ENCODE measurements at places on chromosomes 11 and 22. TPM values are rescaled to one million over a fixed set of nuclear protein-coding genes. Genes with fewer than 3 reads are reported as not detected.

PDGFD gene
- 37.6 TPM for total RNA-seq

DNA sequence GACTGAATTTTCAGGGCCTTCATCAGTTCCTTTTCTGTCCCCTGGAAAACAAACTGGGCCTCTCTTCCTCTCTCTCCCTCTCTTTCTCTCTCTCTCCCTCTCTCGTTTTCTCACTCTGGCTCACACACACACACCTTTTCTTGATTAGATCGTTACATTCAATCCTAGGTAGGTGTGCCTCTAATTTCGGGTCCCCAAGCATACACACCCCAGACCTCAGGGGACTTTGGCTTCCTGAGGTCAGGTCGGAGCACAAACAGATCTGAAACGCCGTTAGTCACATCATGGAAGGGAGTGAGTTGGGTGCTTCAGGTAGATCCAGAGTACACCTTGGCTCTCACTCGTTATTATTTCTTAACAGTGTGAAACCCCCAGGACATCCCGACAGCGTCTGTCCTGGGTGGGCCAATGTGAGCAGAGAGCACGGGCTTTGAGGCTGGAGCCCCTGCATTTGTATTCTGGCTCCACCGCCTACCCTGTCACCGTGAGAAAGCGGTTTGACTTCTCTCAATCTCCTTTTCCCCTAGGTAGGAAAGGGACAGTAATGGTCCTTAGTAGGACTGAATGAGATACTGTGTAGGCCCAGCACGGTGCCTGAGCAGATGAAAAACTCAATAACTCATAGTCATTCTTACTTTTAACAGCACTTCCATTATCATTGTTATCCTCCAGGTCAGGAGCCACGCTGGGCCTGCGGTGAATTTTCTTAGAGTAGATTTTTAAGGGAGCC, 37.3 kb upstream of the POU2AF1 start:
- no peak for DNase-seq

DNA sequence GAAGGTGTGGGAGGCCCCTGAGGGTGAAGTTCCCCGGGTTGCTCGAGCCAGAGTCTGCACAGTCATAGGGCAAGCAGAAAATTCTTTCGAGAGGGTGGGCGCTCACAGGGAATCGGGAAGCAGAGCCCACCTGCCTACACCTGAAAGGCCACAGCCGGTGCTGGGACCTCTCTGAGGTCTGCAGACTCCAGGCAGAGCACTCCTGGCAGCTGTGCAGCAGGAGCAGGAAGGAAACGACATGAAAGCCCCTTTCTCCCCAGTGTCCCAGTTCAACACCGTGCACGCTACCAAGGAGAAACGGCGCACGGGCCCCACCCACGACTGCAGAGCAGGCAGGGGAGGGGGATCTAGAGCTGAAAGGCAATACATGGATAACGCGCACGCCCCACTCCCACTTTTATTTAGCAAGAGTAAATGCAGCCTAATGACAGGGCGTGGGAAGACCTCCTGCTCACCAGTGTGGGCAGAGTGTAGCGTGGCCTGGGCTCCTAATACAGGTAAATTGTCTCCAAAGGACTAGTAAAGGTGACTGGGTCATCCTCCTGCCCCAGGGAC, 13.5 kb downstream of the DHCR7 start:
- no peak for DNase-seq

DNA sequence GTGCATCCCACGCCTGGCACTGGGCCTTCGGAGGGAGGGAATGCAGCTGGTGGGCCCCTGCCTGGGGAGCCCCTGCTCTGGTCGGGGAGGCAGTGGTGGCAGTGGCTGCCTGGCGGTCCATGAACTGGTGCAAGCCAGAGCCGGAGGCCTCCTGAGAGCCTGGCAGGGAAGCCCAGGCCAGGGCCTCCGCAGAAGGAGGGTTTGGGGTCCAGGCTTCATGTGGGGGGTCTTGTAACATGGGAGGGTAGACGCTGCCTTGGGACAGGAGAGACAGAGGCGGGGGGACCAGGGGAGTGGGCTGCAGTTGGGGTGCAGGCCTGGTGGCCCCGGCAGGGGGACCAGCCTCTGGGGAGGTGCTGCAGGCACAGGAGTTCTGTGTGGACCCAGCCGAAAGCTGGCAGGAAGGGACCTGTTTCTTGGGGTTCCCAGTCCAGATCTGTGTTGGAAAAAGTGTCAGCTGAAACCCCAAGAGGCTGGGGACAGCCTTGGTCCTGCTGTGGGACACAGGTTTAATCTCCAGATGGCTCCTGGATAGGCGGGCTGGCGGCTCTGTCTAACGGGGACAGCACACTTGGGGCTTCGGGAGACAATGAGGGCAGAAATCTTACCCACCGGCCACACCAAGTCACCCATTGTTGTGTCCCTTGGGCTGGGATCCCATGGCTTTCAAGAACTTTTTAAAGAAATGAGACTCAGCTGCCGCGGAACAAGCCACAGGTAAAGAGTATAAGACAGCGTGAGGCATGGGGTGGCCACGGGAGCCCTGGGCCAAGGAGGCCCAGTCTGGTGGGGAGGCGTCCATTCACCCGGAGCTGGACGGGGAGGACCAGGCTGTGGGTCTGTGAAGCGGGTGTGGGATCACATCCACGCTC, 73.5 kb downstream of the KCNQ1 start:
- peak; percentile 7 for DNase-seq

DNA sequence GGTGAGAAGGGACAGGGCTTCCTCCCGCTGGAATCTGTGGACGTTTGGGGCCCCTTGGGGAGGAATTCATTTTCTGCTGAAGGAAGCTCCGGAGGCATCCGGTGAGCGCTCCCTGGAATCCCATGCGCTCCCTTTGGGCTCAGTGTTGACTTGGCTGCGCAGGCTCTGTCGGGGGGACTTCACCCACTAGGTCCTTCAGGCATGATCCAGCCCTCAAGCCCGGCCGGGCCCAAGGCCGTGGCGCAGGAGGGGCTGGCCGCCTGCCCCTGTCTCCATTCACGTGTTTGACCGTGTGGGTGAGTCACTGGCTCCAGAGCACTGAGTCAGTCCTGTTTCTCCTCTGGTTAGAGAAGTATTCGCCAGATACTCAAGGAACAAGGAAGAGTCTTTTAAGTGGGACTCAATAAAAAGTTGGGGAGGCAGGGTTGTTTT, 1.4 kb downstream of the CTTN start:
- DNase-seq, result peak; percentile 89

MYBPC3 gene
- total RNA-seq, result not detected

RIMBP3C gene
- total RNA-seq, result 0.26 TPM

- DNase-seq, result no peak
These were observed 11.2 kb downstream of the GUCD1 start for GRCh38 chr22:24543679-24544243.

SYT9 gene
- total RNA-seq, result 2.1 TPM

FGF4 gene
- total RNA-seq, result not detected

GRCh38 chr11:57414612-57415212, 12.2 kb downstream of the SLC43A3 start:
- DNase-seq, result no peak

DNA sequence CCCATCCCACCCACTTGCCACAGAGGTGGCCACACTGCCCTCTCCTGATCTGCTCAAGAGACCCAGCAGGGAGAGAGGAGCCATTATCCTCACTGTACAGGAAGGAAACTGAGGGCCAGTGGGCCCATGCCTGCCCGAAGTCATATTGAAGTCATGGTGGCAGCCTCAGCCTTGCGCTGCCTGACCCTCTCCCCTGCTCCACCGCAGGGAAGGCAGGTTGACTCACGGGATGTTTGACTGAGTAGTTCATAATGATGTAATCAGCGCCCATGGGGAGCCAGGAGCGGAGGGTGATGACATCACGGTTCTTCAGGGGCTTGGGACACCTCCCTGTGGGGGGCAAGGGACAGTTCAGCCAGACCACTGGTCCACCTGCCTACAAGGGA, 6.1 kb upstream of the ARAP1 start:
- DNase-seq, result no peak

GRCh38 chr22:38796262-38796957, 2.5 kb upstream of the DNAL4 start:
- no peak for DNase-seq

DNA sequence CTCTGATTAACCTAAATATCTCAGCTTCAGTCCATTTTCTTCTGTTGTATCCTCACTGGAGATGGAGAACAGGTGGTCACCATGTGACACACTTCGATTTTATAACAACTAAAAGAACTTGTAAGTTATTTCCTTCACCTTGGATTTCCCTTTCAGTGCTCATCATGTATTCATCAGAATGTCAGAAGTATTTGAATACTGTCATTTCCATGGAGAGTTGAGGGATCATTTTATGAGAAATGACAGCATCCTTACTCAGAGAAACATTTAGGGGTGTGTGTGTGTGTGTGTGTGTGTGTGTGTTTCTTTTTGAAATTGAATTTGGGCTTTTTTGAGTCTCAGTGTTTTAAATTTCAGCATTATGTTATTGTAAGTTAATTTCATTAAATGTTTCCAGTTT, 205.8 kb downstream of the ARHGAP42 start:
- DNase-seq, result no peak

- DNase-seq, result no peak
These were observed 2.6 kb upstream of the TCIRG1 start for GRCh38 chr11:68036141-68036716.

DNA sequence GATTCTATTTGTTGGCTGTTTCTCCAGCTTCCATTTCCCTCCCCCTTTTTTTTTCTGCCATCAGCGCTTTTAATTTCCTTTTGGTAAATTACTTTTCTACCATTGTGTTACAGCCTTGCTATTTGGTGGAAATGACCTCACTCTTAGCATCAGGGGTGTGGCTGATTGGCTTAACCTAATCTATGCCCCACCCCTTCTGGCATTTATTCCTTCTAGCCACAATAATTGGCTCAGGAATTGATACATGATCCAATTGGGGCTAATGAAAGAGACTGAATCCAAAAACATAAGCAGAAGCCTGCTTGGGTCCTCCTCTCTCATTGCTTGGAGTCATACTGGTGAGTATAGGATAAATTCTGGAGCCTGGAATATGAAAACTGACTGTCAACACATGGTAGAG, 402.4 kb upstream of the LRRC4C start:
- DNase-seq, result no peak

DNA sequence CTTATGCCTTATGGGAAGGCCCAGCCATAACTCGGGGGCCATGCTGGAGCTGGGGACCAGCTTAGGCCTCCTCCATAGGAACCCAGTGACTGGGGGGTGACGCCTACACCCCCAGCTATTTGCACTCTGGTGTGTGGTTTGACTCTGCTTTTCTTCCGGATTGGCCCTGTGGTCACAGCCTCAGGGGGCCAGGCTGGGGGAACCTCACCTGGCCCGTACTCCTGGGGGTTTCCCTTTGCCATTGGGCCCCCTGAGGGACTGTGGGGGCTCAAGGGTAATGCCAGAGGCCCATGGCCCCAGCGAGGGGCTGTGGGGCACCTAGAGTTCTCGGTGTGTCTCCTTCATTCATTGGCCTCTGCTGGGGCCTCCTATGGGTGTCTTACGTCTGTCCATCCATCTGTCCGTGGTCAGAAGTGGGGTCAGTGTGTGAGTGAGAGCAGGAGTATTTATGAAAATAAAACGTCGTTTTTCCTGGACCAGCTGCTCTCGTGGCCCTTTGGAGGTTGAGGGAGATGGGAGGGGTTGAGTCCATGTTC, 6.3 kb upstream of the SH3BP1 start:
- DNase-seq, result no peak

SEZ6L gene
- 0.89 TPM for total RNA-seq

GRCh38 chr11:19345519-19345847, 104.7 kb upstream of the E2F8 start:
- DNase-seq, result no peak

DNA sequence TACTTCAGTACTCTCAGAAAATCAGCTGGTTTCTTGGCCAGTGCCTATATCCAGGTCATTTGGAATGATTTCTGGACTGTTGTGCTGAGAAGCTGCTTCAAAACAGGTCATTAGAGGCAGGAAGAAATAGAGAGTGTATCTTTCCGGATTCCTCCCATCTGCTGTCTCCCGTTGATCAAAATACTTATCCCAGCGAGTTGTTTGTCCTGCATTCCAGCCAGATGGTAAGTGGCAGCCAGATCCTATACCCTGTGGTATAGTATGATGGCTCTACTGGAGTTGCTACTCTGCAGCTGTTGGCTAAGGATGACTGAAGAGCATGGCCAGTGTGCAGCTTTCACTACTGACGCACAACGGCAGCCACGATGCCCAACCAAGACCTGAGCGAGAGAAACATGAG, 560.9 kb upstream of the ANO5 start:
- no peak for DNase-seq

DNA sequence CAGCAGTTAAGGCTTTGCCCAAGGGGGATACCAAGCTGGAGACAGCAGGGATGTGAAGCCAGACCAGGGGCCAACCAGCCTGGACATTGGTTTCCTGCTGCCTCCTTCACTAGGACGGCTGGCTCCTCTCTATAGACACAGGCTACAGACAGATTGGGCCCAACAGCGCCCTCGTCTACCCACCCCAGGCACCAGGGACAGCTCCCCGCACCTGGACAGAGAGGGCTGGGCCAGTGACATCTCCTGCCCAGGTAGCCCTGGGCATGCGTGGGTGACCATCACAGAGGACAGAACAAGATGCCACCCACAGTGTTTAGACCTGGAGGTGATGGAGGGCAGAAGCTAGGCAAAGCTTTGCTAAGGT, 1.2 kb downstream of the DKK3 start:
- no peak for DNase-seq

RAPSN gene
- 0.35 TPM for total RNA-seq

DNA sequence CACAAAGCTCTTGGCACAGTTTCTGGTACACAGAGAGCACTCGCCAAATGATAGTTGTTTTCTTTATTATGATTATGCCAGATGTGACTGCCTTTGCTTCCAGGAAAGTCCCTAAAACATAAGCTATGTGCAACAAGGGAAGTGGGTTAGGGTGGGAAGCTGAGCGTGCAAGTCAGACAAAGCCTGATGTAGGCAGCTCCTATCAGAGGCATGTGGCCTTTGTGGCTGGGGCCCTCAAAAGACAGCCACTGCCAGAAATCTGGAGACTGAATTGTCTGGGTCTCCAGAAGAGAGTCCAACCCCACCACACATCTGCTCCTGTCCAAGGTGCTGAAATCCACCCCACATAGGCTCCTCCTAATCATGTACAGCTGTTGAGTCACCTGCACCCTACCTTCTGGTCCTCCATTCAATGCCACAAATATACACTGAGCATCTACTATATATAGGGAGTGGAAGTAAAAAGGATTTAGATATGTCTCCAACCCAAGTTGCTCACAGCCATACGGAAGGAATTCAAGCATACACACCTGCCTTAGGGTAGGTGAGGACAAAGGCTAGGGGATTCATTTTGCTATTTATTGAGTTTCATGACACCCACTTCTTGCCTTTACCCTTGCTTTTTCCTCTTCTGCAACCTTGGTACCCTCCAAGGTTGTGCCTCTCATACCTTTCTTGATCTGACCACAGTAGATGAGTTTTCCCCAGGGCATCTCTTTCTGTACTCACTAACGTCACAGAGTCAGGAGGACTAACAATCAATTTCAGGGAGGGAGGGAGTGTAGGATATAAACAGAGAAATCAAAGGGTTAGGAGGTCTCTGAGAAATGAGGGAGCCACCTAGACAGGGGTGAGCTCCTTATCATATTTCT, 12.4 kb downstream of the SEC14L3 start:
- no peak for DNase-seq

RAB30 gene
- 13.6 TPM for total RNA-seq
